ENCODE measurements at places on chromosomes 6 and 20.

GRCh38 chr20:62511300-62511914 lies 35.6 kb upstream of the GATA5 start:
- DNase-seq = no peak

DNA sequence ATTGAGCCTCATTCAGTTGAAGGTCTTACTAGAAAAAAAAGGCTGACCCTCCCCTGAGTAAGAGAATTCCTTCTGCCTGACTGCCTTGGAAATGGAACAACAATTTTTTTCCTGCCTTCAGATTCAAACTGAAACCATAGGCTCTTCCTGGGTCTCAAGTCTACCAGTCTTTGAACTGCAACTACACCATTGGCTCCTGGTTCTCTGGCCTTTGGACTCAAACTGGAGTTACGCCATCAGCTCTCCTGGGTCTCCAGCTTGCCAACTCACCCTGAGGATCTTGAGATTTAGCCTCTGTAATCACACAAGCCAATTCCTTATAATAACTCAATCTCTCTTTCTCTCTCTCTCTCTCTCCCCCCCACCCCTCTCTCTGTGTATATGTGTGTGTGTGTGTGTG lies 36.0 kb upstream of the SNX9 start:
- DNase-seq = no peak

GRCh38 chr20:59221707-59222252 lies 58.2 kb downstream of the ZNF831 start:
- no peak for DNase-seq

DNA sequence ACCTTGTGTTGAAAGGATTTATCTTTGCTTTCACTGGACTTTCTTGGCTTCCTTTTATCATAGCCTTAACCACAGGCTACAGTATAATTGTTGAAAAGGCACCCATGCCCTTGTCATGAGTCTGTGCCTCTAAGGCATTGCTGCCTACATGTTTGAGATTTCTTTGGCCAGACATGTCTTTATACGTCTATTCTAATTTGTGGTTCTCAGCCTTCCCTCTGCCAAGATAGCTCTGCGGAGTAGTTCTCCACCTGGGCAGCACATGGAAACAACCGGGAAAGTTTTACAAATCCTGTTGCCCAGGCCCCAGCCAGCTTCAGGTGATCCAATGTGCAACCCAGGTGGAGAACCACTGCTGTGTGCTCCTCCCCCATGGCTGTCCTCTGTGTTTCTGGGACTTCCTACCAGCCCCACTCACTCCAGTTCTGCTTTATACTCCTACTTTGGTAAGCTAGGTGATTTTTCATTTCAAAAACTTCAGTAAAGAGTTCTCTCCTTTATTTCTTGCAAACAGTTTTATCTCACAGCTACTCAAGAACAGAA lies 159.6 kb upstream of the MYLIP start:
- no peak for DNase-seq

- no peak for DNase-seq
Observed at GRCh38 chr6:5704708-5705107, 302.0 kb downstream of the NRN1 start.

DNA sequence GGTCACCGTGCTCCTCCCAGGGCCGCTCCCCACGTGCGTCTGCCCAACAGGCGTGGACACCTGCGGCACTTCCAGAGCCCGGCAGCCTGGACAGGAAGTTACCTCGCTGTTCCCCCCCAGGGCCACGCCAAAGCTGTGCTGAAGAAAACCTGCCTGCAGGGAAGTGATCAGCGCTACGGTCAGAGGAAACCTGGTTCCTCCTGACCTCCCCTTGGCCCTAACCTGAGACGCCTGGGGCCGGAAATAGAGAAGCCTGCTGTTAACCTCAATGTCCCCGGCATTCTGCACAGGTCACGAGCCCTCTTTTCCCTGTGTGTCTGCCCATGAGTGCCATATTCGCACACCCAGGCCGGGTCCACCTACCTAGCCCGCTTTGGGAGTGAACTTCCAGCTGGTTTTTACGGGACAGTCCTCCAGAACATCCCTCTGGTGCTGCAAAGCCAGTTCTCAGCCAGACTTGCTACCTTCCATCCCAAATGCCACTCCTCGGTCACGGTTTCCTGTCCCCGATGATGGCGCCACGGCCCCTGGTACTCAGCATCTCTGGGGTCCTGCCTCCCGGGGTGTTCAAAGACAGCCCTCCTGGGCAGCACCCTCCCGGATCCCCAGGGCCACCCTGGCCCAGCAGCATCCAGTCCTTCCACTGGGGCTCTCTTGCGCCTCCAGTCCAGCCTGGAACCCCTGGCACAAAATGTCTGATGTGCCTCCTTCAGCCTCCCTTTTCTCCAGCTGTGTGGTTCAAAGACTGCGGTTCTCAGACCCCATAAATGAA lies 12.0 kb upstream of the IRF4 start:
- DNase-seq = no peak

DNA sequence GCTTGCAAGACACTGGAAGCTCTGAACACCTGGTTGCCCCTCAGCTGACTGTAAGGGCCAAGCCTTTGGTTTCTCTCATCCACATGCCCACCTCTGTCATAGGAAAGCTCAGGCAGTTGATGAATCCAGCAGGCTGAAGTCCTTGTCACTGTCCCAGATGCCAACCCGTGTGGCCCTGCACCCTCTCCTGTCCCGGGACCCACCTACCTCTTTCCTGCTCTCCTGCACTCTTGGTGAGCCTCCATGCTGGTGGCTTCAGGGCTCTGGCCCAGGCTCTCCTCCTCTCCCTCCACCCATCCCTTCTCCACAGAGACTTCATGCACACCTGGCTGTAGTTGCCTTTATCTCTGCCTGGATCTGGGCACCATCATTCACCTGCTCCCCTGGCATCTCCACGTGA lies 4.0 kb upstream of the GID8 start:
- no peak for DNase-seq

GRCh38 chr6:95741045-95741444 lies 163.7 kb downstream of the MANEA start:
- DNase-seq = no peak

GRCh38 chr20:49247792-49248191 lies 28.6 kb downstream of the DDX27 start:
- peak; percentile 36 for DNase-seq

GRCh38 chr6:24079076-24079475 lies 46.9 kb upstream of the NRSN1 start:
- no peak for DNase-seq

DNA sequence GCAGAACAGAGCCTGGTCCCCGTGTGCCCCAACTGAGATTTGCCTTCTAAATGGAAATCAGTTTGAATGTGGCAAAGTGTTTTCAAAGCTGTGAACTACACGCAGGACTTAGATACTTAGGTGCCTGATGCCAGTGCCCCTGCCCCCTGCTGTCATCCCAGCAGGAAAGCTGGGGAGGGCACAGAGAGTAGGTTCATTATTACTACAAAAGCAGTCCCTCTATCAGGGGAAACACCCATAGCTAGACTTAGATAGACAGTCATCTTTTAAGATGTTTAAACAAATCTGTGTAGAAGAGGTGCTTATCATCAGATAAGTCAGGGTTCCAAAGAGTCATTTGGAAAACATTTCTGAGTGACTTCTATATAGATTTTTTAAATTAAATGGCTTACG lies 155.0 kb upstream of the SNX9 start:
- no peak for DNase-seq

DNA sequence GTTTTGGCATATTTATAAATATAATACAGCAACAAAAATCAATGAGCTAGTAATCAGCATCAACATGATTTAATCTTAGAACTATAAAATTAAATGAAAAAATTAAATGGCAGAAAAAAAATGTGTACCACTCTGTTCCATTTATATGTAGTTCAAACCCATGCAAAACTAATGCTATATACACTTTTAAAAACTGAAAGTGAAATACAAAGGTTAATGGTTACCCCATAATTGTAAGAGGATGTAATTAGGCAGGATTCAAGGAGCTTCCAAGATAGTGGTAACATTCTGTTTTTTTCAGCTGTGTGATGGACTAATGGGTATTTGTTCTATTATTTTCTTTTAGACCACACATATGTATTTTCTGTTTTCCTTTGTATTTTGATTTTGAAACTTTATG lies 492.1 kb downstream of the UTRN start:
- no peak for DNase-seq

- no peak for DNase-seq
Observed at GRCh38 chr6:49980898-49981297, 11.5 kb upstream of the DEFB113 start.

- no peak for DNase-seq
Observed at GRCh38 chr6:90375681-90376439, 79.2 kb upstream of the BACH2 start.

DNA sequence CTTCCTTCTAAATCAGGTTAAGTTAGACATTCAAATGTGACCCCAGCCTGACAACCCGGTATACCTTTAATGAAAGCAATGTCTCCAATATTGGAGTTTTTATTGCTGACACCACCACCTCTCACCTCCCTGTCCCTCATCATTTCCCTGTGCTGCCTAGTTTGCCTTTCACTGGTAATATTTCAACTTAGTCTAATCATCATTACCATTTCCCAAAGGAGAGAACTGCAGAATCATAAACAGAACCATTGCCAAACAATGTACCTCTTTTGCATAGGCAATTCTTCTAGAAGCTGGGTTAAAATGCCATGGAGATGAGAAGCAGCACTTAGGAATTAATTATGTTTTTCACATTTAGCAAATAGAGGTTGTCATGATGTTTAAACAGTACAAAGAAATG lies 370.3 kb downstream of the LAMA2 start:
- DNase-seq = no peak

DNA sequence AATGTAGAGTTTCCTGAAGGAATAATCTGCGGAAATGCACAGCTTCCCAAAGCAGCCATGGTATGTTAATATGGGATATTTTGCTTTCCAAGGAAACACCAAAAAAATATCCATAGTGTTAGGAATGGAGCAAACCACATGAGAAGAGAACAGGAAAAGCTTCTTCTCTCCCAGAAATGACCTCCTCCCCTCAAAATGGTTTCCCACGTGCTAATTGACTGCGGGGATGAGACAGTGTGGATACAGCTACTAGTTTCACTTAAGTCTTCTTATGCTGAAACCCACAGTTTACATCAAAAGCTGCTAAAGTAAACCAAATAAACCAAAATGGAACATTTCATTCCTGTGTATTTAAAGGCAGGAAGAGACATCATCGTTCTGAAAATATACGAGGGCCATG lies 69.4 kb downstream of the FYN start:
- no peak for DNase-seq

DNA sequence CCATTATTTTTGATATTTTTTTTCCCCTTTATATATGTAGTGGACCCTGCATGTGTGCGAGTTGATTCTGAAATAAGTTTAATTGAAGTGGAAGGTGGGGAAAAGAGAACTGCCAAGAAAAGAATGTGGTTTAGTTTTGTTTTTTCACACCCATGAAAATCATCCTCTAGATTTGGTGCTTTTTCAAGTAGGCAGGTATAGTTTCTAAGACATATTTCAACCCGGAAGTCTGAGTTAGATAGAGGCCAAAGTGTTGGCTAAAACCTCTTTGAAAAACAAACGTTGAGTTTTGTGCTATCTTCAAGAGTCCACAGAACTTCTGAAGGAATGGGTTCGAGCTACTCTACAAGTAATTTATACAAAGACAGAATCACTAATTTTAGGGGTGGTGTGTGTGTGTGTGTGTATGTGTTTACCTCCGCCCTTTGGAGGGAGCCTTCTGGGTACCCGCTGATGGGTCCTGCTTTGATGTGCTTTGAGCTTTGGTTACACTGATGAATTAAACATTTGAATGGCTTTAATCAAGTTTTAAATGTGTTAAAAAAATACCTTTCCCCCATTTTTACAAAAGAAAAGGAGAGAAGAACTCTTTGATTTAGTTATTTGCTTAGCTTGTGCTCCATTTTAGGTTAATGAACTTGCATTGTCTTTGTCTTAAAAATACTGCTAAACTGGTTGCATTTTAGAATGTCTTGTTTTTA lies 2.5 kb downstream of the RREB1 start:
- DNase-seq = no peak

- peak; percentile 52 for DNase-seq
Observed at GRCh38 chr6:27295301-27296079, 16.6 kb downstream of the POM121L2 start.

DNA sequence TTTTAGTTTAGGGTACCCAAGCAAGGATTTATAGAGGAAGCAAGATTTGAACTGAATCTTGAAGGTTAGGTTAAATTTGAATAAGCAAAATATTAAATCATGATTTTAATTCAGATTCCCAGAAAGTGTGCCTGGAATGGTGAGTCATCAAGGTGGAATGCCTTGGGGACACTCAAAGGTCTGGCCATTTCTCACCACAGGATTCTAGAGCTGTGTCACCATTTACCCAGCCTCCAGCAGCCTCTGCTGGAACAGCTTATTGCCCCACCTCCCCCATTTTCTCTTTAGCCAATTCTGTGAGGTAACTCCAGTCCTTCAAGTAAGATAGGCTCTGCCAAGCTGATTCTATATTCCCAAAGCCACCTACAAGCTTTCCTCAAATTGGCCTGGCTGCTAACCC lies 181.4 kb downstream of the SIM1 start:
- DNase-seq = no peak

DNA sequence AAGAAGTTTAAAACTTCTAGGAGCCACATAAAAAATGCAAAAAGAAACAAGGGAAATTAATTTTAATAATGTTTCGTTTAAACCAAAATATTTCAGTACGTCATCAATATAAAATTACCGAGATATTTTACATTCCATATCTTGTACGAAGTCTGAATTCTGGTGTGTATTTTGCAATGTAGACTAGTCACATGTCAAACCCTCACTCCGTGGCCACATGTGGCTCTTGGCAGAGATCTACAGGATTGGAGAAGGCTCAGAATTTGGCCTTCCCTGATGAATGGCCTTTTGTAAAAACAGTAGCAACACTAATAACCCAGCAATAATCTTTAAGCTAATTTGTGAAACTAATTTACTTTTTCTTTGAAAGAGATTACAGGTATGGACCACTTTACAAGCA lies 217.1 kb downstream of the PRL start:
- DNase-seq = no peak

- DNase-seq = no peak
Observed at GRCh38 chr20:55667955-55668354, 337.4 kb downstream of the CBLN4 start.

- no peak for DNase-seq
Observed at GRCh38 chr6:6722195-6722594, 133.7 kb downstream of the LY86 start.

GRCh38 chr6:136592930-136593673 lies 42.9 kb upstream of the MAP7 start:
- no peak for DNase-seq

DNA sequence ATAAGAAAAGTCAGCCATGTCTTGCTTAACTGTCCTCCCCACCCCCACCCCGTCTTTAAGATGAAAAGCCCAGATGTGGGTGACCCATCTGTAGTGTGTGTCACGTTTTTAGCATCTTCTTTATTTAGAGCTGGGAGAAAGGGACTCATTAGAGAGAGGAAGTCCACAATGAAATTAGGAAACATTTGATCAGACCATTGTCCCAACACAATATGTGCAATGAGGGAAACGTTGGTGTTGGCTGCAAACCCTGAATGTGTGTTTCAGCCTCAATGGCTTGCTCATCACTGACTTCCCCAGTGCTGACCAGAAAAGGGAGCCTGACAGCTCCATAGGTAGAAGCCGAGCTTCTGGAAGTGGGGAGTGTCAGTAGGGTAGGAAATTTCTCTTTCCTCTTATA lies 475.7 kb downstream of the CD83 start:
- no peak for DNase-seq

- no peak for DNase-seq
Observed at GRCh38 chr20:23453549-23454543, 1.2 kb upstream of the CST11 start.
